ENCODE measurements at places on chromosomes 2 and 18.

GRCh38 chr2:9710311-9710710, 79.5 kb upstream of the YWHAQ start:
- DNase-seq: peak; percentile 14

- DNase-seq: no peak
Observed at GRCh38 chr18:32871786-32872185, 99.0 kb upstream of the KLHL14 start.

DNA sequence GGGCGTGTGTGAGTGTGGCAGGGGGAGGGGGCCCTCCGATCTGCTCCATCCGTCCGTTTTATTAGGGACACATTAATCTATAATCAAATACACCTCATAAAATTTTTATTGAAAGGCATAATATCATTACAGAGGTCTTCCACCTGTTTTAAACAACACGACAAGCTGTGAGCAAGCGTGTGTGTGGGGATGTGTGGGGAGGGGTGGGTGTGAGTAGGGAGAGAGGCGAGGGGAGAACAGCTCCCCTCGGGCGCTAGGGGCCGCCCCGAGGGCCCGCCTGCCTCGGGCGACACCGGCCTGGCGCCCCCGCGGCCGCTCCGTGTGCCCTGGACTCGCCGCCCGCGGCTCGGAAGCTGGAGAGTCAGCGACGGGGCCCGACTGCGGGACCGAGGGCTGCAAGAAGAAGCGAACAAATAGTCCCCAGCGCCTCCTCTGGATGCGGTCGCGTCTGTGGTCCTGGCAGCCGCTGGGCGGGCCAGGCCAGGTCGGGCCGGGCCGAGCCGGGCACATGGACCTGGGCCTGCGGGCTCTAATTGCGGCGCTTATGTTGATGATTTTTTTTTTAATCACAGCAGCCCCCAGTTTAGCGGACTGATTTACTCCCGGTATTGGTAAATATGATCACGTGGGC, 352 bp upstream of the HOXD9 start:
- no peak for DNase-seq

DNA sequence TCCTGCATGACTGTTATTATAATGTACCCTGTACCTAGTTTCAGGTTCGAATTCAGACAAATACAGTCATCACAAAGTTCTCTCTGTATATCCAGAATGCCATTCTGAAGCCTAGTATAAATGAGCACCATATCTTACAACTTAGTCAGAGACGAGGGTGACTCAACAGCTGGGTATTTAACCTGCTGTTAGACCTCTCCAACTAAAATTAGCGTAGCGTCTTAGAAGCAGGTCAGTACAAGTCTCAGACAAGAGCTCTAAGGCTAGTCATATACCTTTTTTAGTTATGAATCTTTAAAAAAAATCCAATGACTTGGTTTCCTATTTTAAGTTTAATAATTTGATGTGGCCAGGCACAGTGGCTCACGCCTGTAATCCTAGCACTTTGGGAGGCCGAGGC, 74.1 kb downstream of the CABYR start:
- no peak for DNase-seq

GRCh38 chr2:133667085-133667484, 98.8 kb upstream of the NCKAP5 start:
- peak; percentile 1 for DNase-seq

DNA sequence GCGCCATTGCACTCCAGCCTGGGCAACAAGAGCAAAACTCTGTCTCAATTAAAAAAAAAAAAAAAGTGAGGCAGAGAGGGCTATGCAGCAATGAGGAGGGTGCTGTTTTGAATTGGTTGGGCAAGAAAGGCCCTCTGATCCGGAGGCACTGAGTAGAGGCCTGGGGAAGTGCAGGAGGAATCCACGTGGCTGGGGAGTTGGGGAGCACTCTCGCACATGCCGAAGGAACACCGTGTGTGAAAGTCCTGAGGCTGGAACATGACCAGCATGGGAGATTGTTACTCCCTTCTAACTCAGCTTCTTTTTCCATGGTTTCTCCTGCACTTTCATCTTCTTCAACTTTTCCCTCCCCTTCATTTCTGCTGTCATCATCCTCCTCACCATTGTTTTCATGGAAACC, 347.9 kb upstream of the HS6ST1 start:
- no peak for DNase-seq

DNA sequence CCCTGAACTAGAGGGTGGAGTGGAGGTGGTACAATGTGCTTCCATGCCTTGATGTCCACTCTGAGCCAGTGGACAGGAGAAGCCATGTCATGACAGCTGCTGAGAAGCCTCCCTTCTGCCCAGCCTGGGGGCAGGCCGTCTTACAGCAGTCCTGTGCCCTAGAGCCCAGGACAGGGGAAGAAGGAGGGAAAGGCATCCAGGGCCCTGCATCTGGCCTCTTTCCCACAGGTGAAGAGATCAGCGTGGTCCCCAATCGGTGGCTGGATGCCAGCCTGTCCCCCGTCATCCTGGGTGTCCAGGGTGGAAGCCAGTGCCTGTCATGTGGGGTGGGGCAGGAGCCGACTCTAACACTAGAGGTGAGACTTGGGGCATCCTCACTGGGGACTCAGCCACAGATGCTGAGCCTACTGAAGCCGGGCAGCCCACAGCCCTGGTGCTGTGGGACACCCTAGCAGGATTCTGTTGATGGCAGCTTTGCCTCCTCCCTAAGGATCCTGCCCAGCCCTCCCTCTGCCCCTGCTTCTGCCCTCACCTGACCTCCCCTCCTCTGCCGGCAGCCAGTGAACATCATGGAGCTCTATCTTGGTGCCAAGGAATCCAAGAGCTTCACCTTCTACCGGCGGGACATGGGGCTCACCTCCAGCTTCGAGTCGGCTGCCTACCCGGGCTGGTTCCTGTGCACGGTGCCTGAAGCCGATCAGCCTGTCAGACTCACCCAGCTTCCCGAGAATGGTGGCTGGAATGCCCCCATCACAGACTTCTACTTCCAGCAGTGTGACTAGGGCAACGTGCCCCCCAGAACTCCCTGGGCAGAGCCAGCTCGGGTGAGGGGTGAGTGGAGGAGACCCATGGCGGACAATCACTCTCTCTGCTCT, 3.1 kb downstream of the IL36RN start:
- no peak for DNase-seq

GRCh38 chr18:67951137-67951536, 434.6 kb upstream of the DSEL start:
- no peak for DNase-seq

DNA sequence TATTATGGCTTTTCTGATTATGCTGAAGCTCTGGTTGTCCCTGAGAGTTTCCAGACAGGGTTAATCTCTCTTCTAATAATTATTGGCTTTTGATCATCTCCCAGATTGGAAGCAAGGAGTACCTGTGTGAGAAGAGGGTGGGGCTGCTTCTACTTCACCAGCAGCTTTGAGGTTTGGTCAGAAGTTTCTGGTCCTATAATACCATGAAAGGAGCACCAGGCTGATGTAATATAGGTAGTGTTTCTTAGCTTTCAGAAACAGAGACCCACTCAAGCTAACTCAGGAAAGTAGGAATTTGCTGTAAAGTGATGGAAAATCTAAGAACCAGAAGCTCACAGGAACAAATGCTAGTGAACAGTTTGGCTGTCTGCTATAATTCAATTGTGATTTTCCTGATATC, 57.6 kb downstream of the SGPP2 start:
- DNase-seq: no peak

Data from activated CD4-positive, alpha-beta T cell treated with anti-CD3 and anti-CD28 coated beads, Interleukin-2, Interleukin-4, amounts not matched to agents 100 ng/mL and 50 ng/mL, durations not matched to agents 16 hours and 8 hours (primary cell).